ENCODE measurements at places on chromosomes 7 and 10.

GRCh38 chr10:43036481-43037428, 40.1 kb upstream of the RET start:
- DNase-seq: no peak

DNA sequence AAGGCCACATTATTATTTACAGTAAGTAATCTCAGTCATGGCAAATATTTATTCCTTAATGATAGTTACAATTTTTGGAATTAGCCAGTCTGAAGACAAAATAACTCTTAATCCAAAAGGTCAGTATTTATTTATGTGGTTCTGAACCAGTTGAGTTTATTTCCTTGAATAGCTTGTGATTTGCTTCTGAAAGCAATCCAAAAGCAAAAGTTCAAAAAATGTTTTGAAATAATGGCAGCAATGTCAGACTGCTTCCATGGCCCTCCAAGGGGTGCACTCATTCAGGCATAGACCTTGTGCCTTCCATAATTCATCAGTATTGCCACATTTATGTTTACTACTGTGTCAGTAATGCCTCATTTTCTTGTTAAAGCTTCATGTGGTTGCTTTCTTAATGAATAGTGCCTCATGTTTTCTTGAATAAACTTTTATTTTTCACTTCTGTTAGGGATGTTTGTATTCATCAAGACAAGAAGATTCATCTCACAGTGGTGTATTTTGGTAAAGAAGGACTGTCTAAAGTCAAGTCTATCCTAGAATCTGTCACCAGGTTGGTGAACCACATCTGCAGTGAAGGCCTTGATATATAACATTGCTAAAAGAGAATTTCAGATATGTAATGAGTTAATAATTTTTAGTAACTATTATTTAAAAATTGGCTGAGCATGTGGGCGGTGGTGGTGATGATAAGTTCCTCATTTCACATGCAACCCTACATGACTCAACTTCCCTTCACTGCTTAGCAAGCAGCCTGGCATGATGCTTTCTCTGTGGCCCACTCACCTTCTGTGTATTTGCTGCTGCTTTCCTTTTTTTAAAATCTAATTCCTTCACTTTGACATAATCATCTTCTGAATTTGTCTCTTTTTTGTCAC, 22.0 kb downstream of the CSGALNACT2 start:
- no peak for DNase-seq

DNA sequence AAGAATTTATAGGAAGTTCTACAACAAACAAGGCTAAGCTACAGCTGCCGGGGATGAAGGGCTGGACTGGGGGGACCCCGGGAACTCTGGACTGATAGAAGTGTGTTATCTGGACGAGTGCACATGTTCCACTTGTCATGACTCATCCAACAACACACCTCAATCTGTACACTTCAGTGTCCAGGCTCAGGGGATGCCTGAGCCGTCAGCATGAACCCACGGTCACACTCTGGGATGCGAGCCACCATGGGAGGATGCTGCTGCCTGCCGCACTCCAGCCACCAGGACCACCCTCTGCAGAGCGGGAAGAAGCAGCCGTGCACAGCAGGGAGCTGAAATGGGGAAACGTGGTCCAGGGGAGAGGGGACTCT, 67.5 kb downstream of the MAD1L1 start:
- DNase-seq: no peak

DNA sequence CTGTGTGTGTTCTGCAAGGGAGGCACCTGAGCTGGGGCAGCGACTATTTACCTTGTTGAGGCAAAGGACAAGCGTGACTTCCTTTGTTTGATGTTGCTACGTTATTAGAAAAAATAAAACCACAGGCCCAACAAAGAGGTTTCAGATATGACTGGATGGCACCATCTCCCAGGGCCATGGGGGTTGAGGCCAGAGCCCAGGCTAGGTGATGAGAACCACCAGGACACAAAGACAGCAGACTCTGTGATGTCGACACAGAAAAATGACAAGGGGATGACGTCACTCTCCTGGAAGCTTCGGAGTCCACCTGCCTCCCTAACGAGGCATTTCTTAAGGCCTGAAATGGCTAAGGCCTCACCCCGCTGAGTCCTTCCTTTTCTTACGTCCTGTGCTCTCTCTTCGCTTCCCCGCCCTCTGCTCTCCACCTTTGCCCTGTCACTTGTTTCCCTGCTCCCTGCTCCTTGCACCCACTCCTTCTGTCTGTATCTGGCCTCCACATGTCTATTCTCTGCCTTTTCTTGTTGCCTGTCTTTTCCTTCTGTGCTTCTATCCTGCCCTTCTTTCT, 83.0 kb upstream of the ADRB1 start:
- peak; percentile 11 for DNase-seq

DNA sequence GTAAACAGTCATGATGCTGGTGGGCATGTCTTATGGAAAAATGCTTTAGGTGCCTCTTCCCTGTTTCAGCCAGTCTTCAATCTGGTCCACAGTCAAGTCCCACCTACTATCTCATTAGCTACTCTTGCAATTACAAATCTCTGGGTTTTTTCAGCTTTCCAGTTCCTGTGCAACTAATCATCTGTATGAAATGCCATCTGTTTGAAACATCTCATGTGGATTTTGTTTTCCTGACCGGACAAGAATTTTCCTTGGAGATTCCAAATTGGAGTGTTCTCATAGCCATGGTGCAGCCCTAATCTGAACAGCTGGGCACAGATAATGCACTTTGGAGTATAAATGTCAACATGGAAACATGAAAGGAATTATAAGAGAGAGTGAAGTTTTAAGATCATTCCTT, 41.3 kb upstream of the CALN1 start:
- no peak for DNase-seq

DNA sequence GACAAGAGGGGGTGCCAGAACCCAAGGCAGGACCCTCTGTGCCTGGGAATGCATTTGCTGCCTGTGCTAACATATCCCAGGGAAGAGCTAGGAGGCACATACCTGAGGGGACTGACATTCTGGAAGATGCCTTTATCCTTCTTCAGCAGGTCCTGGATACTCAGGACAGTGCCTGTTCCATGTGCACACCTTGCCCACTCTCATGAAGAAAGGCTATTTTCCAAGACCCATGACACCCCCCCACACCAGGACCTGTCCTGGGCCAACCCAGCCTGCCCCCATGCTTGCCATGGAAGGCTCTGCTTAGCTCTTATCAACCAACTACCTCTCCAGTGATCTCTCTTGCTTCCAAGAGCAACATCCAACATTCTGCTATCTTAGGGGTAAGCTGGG, 67.2 kb upstream of the CAMK2B start:
- DNase-seq: no peak

- DNase-seq: no peak
These were observed 45.4 kb downstream of the MRPS24 start for GRCh38 chr7:43823941-43824340.

GRCh38 chr7:44561962-44562621, 11.6 kb downstream of the DDX56 start:
- DNase-seq: no peak

DNA sequence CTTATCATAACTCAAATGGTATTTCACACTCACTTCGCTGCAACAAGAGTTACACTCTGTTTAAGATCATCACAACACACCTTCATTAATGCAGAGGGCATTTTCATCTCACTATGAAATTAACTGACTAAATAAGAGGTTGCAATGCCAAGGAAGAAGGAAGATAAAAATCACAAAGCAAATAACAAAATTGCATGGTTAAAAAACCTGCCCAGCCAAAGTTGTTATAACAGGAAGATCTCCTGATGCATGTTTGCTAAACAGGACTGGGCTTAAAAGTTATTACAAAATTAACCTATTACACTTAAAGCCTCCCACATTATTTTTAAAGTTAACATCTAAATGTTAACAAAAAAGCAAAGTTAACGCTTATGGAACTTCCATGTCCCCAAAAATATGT, 11.8 kb downstream of the FAM13C start:
- DNase-seq: no peak

DNA sequence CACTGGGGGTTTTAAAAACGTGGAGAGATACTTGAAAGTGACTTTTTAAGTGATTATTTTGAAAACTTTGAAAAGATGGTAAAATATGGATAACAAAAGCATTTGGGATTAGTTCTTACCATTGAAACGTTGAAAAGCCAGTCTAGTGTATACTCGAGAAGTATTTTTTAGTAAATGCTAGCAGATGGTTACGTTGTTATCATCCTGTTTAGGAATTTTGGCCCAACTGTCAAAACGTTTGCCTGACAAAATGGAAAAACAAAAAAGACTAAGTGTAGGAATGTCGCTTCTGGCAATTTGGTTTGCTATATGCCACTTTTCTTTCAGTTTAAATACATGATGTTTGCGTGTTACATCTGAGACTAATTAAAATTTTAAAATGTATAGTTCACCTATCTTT, 1.2 kb downstream of the RBM33 start:
- no peak for DNase-seq

Measured in activated T-helper 1 cell treated with anti-CD3 and anti-CD28 coated beads, Interleukin-12 subunit alpha, Interleukin-12 subunit beta, Interleukin-2, Interleukin-4 antibody, amounts not matched to agents 30 ng/mL and 10 ng/mL and 1 ng/mL, durations not matched to agents 14 hours and 24 hours and 36 hours (primary cell).